ENCODE measurements at places on chromosomes 16 and 17.
A peak's percentile ranks its signal among the peaks of the same experiment; 100 is the strongest.

DNA sequence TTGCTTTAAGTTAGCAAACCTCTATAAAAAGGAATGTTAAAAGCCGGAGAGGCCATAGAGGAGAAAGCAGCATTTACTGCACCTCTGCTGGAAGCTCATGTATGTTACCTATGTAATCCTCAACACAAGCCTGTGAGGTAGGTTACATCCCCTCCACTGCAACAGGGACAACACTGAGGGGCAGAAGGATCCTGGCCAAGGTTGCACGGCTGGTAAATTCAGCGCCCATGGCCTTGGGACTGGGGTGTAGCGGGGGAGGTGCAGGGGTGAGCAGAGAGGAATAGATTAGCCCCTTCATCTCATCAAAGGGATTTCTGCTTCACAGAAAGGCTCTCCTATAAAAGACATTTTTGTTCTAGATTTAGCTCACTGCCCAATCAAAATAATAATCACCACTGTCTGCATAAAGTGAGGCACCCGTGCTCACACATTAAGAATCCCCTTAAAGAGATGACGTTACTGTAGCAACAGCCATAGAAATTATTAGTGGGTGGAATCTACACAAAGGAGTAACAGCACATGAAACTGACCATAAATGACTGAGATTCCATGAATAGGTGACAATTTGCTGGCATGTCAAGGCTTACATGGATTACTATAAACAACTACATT is 3.3 kb downstream of the ZCCHC14 start:
- no peak for DNase-seq

GRCh38 chr16:72635104-72635503 is 412.8 kb downstream of the ZFHX3 start:
- DNase-seq = no peak

DNA sequence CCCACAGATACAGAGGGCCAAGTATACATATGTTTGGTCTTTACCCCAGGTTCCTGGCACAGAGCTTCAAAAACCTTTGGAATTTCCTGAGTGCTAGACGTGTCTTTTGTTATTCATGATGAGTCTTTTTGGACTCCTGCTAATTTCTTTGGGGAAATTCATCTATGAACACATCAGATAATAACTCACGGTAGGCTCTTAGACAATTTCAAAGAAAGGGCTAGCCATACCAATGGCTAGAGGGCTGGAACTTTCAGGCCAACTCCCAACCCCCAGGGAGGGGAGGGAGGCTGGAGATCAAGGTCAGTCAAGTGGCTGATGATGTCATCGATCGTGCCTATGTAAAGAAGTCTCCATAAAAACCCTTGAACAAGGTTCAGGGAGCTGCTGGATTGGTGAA is 101.9 kb downstream of the STX8 start:
- no peak for DNase-seq

- peak; percentile 38 for DNase-seq
Measured at GRCh38 chr16:28140788-28141618, 70.8 kb downstream of the XPO6 start.

DNA sequence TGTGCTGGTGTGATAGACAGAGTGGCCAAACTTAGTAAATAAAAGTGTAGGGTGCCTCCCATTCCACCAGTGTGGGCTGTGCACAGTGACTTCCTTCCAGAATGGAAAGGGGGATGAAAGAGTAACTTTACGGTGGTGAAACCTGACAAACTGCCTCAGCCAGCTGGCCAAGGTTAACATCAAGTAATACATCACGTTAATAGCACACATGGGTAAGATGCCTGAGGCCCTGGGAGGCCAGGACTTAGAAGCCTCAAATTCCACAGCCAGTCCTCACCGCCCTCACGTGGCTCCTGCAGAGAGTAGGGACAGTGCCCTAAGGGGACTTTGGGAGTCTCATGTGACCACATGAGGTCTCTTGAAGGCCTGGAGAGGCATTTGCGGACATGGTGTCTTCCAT is 14.1 kb downstream of the RMI2 start:
- no peak for DNase-seq

DNA sequence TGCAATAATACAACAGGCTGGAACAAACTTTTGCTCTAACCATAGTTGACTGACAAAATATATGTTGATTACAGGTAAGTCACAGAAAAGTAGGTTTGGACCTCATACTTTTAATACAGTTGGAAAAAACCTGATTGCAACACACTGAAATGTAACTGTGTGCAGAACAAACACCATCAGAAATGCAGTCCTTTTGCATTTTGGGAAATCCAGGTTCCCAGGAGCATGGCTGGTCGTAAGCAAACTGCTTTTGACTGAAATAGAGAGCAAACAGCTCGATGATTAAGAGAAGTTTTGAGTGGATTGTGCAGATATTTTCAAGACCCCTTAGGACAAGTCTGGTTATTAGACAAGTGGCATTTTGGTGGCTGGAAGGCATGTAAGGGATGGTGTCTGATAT is 8.0 kb downstream of the IGF2BP1 start:
- no peak for DNase-seq

DNA sequence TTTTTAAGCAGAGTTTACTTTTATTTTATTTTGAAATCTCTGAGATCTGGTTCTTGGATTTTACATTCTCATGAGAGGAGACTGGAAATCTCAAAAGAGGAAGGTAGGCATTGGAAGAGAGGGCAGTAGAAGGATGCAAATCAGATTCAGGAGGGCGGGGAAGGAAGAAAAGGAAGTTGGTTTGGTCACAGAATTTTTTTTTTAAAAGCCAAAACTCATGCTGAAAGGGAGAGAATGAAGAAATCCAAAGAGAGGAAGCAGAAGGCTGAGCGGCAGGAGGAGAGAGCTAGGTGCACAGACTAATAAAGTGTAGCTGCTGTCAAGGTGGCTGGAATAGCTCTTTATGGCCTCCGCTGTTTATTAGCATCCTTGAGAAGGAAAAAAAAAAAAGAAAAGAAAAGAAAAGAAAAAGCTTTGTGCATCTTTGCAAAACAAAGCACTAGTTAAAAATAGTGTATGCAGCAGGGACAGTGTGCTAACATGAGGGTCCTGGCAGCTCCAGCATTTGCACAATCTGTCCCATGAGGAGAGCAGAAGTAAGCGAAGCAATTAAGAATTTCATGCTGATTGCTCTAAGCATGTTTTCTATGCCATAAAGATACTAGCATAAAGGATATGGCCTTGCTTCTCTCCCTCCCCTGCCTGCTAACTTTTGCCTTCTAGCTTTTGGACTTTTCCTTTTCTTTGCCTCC is 194.2 kb downstream of the ZFHX3 start:
- DNase-seq = no peak

GRCh38 chr16:73483076-73483791 is 435.3 kb upstream of the ZFHX3 start:
- DNase-seq = no peak

DNA sequence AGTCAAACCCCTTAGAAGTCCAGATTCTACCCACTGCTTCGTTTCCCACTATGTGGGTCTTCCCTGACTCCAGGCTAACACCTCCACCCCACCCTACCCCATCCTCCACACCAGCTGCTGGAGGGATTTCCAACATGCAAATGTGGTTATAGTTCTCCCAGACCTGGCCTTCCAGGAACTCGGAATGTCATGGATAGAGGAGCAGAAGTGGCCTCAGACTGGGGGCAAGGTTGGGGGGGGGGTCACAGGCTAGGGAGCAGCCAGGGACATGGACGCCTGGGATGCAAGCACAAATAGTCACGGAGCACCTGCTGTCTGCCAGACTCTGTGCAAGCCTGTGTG is 2.0 kb downstream of the CAMKK1 start:
- DNase-seq = no peak

- DNase-seq = no peak
Measured at GRCh38 chr16:78278056-78278450, 178.6 kb downstream of the WWOX start.

GRCh38 chr17:73560661-73561060 is 83.6 kb downstream of the SDK2 start:
- DNase-seq = no peak

GRCh38 chr16:9050102-9050830 is 41.2 kb upstream of the HAPSTR1 start:
- no peak for DNase-seq

DNA sequence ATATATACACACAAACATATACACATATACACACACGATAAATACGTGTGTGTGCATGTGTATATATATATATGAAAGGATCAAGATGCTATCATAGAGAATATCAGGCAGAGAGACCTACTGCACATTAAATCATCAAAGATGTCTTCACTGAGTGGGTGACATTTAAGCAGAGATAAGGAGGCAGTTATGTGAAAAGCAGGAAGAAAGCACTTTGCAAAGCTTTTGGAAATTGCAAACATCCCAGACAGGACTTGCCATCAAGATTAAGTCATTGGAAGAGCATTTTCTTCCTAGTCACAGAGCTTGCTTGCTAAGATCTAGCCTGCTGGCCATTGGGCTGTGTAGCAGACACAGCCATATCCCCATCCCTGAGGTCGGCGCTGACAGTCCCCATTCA is 56.4 kb downstream of the VAT1L start:
- no peak for DNase-seq
